ENCODE measurements at places on chromosomes 1 and 21.

- H3K4me1 ChIP-seq: no peaks in the 10 kb centered on the region
- peaks cover 8% of the 10 kb centered on the region for H3K27me3 ChIP-seq
- H3K36me3 ChIP-seq: no peaks in the 10 kb centered on the region
- H3K4me3 ChIP-seq: no peak overlapping the region
Measured at GRCh38 chr1:108027389-108027788, 62.4 kb upstream of the VAV3 start.

- no peak overlapping the region for H3K4me3 ChIP-seq
- no peaks in the 10 kb centered on the region for H3K27me3 ChIP-seq
- peak; percentile 40 for DNase-seq
- H3K4me1 ChIP-seq: peaks cover 12% of the 10 kb centered on the region
- H3K36me3 ChIP-seq: peaks cover 8% of the 10 kb centered on the region
Measured at GRCh38 chr1:30976143-30976542, 67.6 kb upstream of the SDC3 start.

GRCh38 chr1:199751962-199752687, 275.4 kb upstream of the NR5A2 start:
- H3K4me1 ChIP-seq: no peaks in the 10 kb centered on the region
- no peak for DNase-seq
- no peak overlapping the region for H3K27ac ChIP-seq
- no peaks in the 10 kb centered on the region for H3K27me3 ChIP-seq

DNA sequence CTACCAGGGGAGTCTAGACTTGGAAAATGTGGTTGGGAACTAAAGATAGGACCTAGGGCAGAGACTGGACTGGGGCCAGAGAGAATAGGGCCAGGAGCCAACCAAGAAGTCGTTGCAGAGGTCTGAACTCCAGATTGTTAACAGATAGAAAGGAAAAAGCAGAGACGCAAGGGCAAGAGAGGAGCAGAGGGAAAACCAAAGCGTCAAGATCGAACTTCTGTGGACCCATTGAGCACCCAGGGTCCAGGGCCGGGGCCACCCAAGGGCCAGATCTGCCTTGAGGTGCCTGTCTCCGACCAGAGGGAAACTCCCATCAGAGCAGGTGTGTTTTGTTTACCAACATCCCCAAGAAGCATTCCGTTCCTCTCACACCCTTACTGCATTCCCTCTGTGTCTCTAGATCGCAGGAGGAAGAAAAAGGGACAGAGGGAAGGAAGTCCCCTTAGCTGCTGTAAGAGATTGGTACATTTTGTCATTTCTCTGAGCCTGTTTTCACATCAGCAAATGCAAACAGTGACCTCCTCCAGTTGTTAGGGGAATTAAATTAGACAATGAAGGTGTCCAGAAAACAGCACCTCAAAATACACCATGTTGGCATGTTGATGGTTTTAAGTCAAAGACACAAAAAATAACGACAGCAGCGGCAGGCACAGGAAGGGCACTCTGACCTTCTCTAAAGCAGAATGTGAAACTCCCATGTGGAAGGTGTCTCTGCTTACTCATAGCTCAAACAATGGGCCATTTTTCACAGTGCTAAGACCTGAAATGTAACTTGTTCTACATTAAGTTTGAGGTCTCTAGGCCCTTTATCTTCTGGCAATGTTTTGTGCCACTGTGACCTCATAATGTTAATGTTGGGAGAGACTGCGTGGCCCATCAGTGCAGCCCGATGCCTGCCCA, 105.8 kb upstream of the RAB4A start:
- H3K4me3 ChIP-seq: no peak overlapping the region
- no peaks in the 10 kb centered on the region for H3K36me3 ChIP-seq
- no peaks in the 10 kb centered on the region for H3K27me3 ChIP-seq
- H3K4me1 ChIP-seq: no peaks in the 10 kb centered on the region

DNA sequence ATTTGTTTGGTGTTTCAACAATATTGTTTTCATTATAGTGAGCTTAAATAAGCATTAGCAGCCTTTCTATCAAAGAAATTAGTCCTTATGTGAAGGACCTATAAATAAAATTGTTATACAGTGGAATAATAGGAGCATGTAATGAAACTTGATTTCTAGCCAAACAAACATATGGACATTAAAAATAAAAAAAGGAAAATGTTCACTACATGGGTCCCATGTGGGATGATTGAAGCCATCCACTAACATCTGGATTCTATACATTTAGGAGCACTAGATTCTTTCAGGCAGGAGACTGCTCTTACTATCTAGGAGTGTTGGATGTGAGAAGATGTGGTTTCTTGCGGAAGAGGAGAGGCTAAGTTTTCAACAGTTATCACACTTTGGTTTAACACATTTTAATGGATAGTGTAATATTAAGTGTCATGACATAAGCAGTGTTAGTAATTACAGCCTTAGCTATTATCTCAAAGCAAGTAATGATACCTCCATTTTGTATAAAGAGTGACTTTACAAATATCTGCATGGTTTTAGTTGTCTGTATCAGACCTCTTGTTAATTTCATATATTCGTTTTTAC, 62.3 kb downstream of the LYPLAL1 start:
- no peaks in the 10 kb centered on the region for H3K27me3 ChIP-seq
- H3K27ac ChIP-seq: no peak overlapping the region
- no peaks in the 10 kb centered on the region for H3K4me1 ChIP-seq

- no peak overlapping the region for H3K27ac ChIP-seq
- no peak for DNase-seq
- no peak overlapping the region for H3K4me3 ChIP-seq
- no peaks in the 10 kb centered on the region for H3K27me3 ChIP-seq
- H3K36me3 ChIP-seq: no peaks in the 10 kb centered on the region
Measured at GRCh38 chr21:43640400-43640799, 18.9 kb downstream of the HSF2BP start.

- H3K36me3 ChIP-seq: no peaks in the 10 kb centered on the region
- no peak for DNase-seq
- no peak overlapping the region for H3K4me3 ChIP-seq
- H3K27me3 ChIP-seq: no peaks in the 10 kb centered on the region
- H3K4me1 ChIP-seq: no peaks in the 10 kb centered on the region
Measured at GRCh38 chr1:23497777-23498439, 13.9 kb upstream of the ASAP3 start.

GRCh38 chr1:67436511-67437055, 6.4 kb upstream of the SERBP1 start:
- H3K27ac ChIP-seq: no peak overlapping the region
- H3K36me3 ChIP-seq: no peaks in the 10 kb centered on the region
- peaks cover 8% of the 10 kb centered on the region for H3K4me1 ChIP-seq
- no peak for DNase-seq
- no peak overlapping the region for H3K4me3 ChIP-seq
- no peaks in the 10 kb centered on the region for H3K27me3 ChIP-seq

DNA sequence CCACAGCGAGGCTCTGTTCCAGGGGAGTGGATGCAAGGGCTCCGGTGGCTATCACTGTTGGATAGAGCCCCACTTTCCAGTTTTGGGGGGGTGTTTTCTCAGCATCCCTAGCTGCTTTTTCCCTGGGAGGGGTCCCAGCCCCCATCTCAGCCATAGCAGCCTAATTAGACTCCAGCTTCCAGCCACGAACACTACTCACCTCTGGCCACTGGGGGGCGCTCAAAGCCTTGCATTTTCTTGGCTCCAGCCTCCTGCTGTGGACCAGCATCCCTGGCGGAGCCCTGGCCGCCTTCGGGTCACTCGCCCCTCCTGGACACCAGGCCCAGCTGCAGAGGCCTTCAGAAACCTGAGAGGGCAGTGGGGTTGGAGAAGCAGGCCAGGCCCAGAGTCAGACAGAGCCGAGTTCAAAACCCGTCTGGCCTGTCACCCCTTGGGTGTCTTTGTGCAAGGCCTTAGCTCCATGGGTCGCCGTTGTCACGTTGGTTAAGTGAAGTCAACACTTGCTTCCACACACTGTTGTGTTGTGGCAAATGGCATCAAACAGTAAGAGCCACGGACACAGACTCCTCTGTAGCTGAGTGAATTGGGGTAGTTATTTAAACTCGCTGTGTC, 93.5 kb upstream of the ACTL8 start:
- peak; percentile 42 for DNase-seq
- no peaks in the 10 kb centered on the region for H3K27me3 ChIP-seq
- no peaks in the 10 kb centered on the region for H3K4me1 ChIP-seq
- H3K4me3 ChIP-seq: no peak overlapping the region
- no peaks in the 10 kb centered on the region for H3K36me3 ChIP-seq

GRCh38 chr1:119917304-119918055, 21.2 kb upstream of the ADAM30 start:
- H3K36me3 ChIP-seq: peaks cover 18% of the 10 kb centered on the region
- no peak overlapping the region for H3K27ac ChIP-seq
- no peaks in the 10 kb centered on the region for H3K4me1 ChIP-seq
- DNase-seq: no peak
- no peaks in the 10 kb centered on the region for H3K27me3 ChIP-seq
- H3K4me3 ChIP-seq: no peak overlapping the region

- no peak for DNase-seq
- H3K4me3 ChIP-seq: no peak overlapping the region
- no peak overlapping the region for H3K27ac ChIP-seq
- H3K36me3 ChIP-seq: no peaks in the 10 kb centered on the region
Measured at GRCh38 chr1:26220199-26220912, 13.6 kb upstream of the CEP85 start.
